ENCODE measurements at places on chromosomes 1 and 21. TPM values are rescaled to one million over a fixed set of nuclear protein-coding genes. Genes with fewer than 3 reads are reported as not detected.

GRCh38 chr1:179021873-179022272, 3.8 kb upstream of the FAM20B start:
- DNase-seq, result peak; percentile 31
- H3K27me3 ChIP-seq, result no peaks in the 10 kb centered on the region

DNA sequence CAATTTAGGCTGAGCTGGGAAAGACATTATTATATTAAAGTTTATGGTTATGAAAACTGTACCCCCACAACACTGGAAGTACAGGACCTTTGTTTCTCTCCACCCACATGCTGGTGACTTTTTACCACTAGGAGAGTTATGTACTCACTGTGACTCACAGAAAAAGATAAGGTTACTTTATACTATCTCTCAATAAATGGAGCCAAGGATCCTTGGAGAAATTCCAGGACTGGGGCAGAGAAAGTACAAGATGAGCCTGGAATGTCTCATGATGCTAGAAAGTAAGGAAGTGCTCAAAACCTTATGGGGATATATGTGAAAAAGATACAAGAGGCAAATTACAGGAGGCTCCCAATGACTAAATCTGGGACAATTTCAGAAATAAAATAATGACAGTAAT, 63.9 kb upstream of the C1orf105 start:
- DNase-seq, result peak; percentile 64
- H3K4me3 ChIP-seq, result no peak overlapping the region
- H3K36me3 ChIP-seq, result no peaks in the 10 kb centered on the region
- peaks cover 26% of the 10 kb centered on the region for H3K4me1 ChIP-seq
- H3K27ac ChIP-seq, result no peak overlapping the region
- no peaks in the 10 kb centered on the region for H3K27me3 ChIP-seq

DNA sequence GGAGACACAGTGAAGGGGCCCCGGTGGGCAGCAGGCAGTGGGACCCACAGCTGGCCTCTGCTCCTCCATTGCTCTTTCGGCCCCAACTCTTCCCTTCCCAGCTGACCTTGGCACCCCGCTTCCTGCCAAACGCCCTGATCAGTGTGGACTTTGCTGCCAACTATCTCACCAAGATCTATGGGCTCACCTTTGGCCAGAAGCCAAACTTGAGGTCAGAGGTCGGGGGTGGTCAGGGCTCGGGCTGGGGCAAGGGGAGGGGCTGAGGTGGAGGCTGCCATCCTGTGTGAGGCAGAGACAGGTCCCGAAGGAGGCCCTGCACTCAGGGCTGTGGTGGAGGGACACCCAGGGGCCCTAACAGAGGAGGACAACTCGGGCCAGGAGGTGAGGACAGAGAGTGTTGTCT, 13.7 kb downstream of the PODN start:
- H3K4me1 ChIP-seq, result no peaks in the 10 kb centered on the region
- H3K36me3 ChIP-seq, result peaks cover 14% of the 10 kb centered on the region
- H3K27me3 ChIP-seq, result no peaks in the 10 kb centered on the region

DNA sequence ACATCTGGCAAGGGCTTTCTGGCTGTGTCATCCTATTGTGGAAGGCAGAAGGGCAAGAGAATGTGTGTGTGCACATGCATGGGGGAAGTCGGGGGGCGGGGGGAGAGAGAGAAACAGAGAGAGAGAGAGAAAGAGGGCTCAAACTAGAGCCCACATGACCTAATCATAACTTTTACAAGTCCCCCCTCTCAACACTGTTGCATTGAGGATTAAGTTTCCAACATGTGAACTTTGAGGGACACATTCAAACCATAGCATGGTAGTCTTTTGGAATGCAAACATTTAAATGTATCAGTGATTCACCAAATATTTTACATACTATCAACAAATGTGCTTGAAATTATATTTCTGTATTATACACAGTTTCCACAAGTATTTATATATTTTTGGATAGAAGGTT, 655.4 kb upstream of the B3GALT2 start:
- H3K36me3 ChIP-seq, result no peaks in the 10 kb centered on the region
- no peak overlapping the region for H3K27ac ChIP-seq
- H3K4me1 ChIP-seq, result no peaks in the 10 kb centered on the region
- DNase-seq, result no peak
- H3K27me3 ChIP-seq, result no peaks in the 10 kb centered on the region
- H3K4me3 ChIP-seq, result no peak overlapping the region

GRCh38 chr1:226108935-226109828, 46.7 kb downstream of the H3-3A start:
- peaks cover 7% of the 10 kb centered on the region for H3K4me1 ChIP-seq
- no peaks in the 10 kb centered on the region for H3K36me3 ChIP-seq
- peak; percentile 19 for DNase-seq
- H3K27me3 ChIP-seq, result no peaks in the 10 kb centered on the region
- H3K27ac ChIP-seq, result peak overlapping the region; percentile 85

GRCh38 chr1:157894613-157895165, 53.1 kb upstream of the CD5L start:
- no peak overlapping the region for H3K4me3 ChIP-seq
- H3K36me3 ChIP-seq, result no peaks in the 10 kb centered on the region
- no peaks in the 10 kb centered on the region for H3K27me3 ChIP-seq
- DNase-seq, result no peak

- no peaks in the 10 kb centered on the region for H3K27me3 ChIP-seq
- H3K4me1 ChIP-seq, result no peaks in the 10 kb centered on the region
- no peak for DNase-seq
Measured at GRCh38 chr1:207070811-207071210, 17.7 kb downstream of the PFKFB2 start.

DNA sequence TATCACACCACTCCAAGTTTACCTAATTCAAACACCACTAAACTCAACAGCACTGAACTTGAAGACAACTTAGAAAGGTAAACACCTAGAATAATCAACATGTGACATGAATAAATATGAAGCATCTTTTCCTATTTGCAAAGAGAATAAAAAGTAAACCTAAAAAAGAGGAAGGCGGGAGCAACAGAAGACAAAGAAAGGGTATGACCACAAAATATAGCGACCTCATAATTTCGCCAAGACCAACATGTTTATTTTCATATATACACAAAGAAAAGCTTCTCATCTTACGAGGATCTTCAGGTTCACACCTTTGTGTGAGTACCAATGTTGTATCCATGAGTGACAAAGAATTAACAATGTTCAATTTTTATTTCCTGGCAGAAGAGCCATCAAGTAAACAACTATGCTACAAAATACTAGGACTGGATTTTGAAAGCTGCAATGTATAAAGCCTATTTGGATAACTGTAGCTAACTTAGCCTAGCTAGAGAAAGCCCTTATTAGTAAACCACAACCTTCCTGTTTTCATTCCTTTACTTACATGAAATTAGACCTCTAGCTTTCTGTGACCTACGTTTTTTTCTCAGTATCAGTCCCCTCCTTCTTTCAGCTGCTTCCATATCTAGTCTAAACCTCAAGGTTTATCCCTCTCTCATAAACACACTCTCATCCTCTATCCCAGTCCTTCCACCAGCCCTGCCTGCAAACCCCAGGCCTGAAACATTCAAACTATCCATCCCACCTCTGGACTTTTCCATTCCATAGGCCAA, 21.3 kb upstream of the PHTF1 start:
- H3K4me1 ChIP-seq, result no peaks in the 10 kb centered on the region
- no peaks in the 10 kb centered on the region for H3K27me3 ChIP-seq
- H3K4me3 ChIP-seq, result no peak overlapping the region

- H3K36me3 ChIP-seq, result no peaks in the 10 kb centered on the region
- H3K27me3 ChIP-seq, result peaks cover 12% of the 10 kb centered on the region
Measured at GRCh38 chr1:201164645-201165044, 10.4 kb upstream of the TMEM9 start.

GRCh38 chr1:188228623-188229022, 1399.9 kb downstream of the PLA2G4A start:
- no peaks in the 10 kb centered on the region for H3K4me1 ChIP-seq
- H3K27ac ChIP-seq, result no peak overlapping the region

GRCh38 chr1:181525104-181525721, 41.9 kb downstream of the CACNA1E start:
- no peaks in the 10 kb centered on the region for H3K4me1 ChIP-seq
- no peaks in the 10 kb centered on the region for H3K27me3 ChIP-seq
- no peak overlapping the region for H3K27ac ChIP-seq
- no peak for DNase-seq
- H3K4me3 ChIP-seq, result no peak overlapping the region
- no peaks in the 10 kb centered on the region for H3K36me3 ChIP-seq

CFAP57 gene
- 0.17 TPM for total RNA-seq

- H3K4me1 ChIP-seq, result no peaks in the 10 kb centered on the region
- no peak for DNase-seq
- H3K4me3 ChIP-seq, result no peak overlapping the region
- no peaks in the 10 kb centered on the region for H3K27me3 ChIP-seq
- H3K27ac ChIP-seq, result no peak overlapping the region
Measured at GRCh38 chr1:80915491-80915890, 885.2 kb upstream of the ADGRL2 start.
